Adrenal gland (tissue), 19 donors: ENCODE measurements at places on chromosomes 1 and 21. TPM values are rescaled to one million over a fixed set of nuclear protein-coding genes. Genes with fewer than 3 reads are reported as not detected.

Gene TRNAU1AP
- 22.9 TPM for polyA plus RNA-seq

Gene UTS2
- polyA plus RNA-seq, result 6.6 TPM

Gene SPATA46
- not detected for polyA plus RNA-seq

Gene PYHIN1
- 0.24 TPM for polyA plus RNA-seq

Gene DNM3
- polyA plus RNA-seq, result 12.6 TPM

Gene ANGPTL1
- 8.3 TPM for polyA plus RNA-seq

Gene RIIAD1
- 2.1 TPM for polyA plus RNA-seq

Gene SLC30A10
- 0.32 TPM for polyA plus RNA-seq

Gene ADGRL2
- polyA plus RNA-seq, result 24.2 TPM

Gene DESI2
- polyA plus RNA-seq, result 7.0 TPM

Gene MRPL20
- 175 TPM for polyA plus RNA-seq

Gene HES4
- polyA plus RNA-seq, result 29.8 TPM

Gene MTARC2
- 13.7 TPM for polyA plus RNA-seq

Gene HSD3B1
- 0.59 TPM for polyA plus RNA-seq

Gene LYPD8
- polyA plus RNA-seq, result not detected

Gene KCNQ4
- polyA plus RNA-seq, result 1.0 TPM

Gene IL6R
- 5.3 TPM for polyA plus RNA-seq

Gene HSPB7
- polyA plus RNA-seq, result 52.7 TPM

Gene AQP10
- not detected for polyA plus RNA-seq

Gene CACNA1S
- not detected for polyA plus RNA-seq

Gene TARBP1
- 79.7 TPM for polyA plus RNA-seq

Gene FOXD3
- polyA plus RNA-seq, result 0.11 TPM

Gene CTXND2
- polyA plus RNA-seq, result not detected

Gene OR2M3
- not detected for polyA plus RNA-seq

Gene DNASE2B
- polyA plus RNA-seq, result 0.10 TPM

Gene SV2A
- 11.1 TPM for polyA plus RNA-seq

Gene KIAA1614
- 0.18 TPM for polyA plus RNA-seq

Gene SERTAD4
- polyA plus RNA-seq, result 0.47 TPM

Gene KCNK1
- 1.7 TPM for polyA plus RNA-seq

Gene BNIPL
- 1.4 TPM for polyA plus RNA-seq

Gene ANXA9
- 0.40 TPM for polyA plus RNA-seq

Gene FMO2
- 14.0 TPM for polyA plus RNA-seq

Gene MFSD2A
- polyA plus RNA-seq, result 1.7 TPM

Gene FCAMR
- polyA plus RNA-seq, result not detected

Gene NBPF26
- polyA plus RNA-seq, result 4.2 TPM

Gene TEX38
- 0.54 TPM for polyA plus RNA-seq

Gene MSH4
- 0.32 TPM for polyA plus RNA-seq

Gene EXTL1
- polyA plus RNA-seq, result 0.31 TPM

Gene LAD1
- not detected for polyA plus RNA-seq

Gene PPFIA4
- 0.46 TPM for polyA plus RNA-seq

Gene DRAXIN
- polyA plus RNA-seq, result under 0.01 TPM

Gene OR2T12
- not detected for polyA plus RNA-seq

Gene LRRC40
- 5.8 TPM for polyA plus RNA-seq

Gene DIO1
- 0.03 TPM for polyA plus RNA-seq

Gene MPZ
- polyA plus RNA-seq, result 7.9 TPM

Gene TMEM50B
- polyA plus RNA-seq, result 122 TPM

Gene FAM177B
- 1.1 TPM for polyA plus RNA-seq

Gene HMCN1
- 1.3 TPM for polyA plus RNA-seq

Gene ZSWIM5
- polyA plus RNA-seq, result 25.8 TPM

Gene GSTM1
- 114 TPM for polyA plus RNA-seq

Gene C8B
- not detected for polyA plus RNA-seq

Gene AJAP1
- polyA plus RNA-seq, result 0.20 TPM

Gene S100A3
- 3.8 TPM for polyA plus RNA-seq

Gene TSTD1
- 109 TPM for polyA plus RNA-seq

Gene GPR157
- polyA plus RNA-seq, result 6.7 TPM

Gene HAO2
- 0.80 TPM for polyA plus RNA-seq

Gene ATAD3C
- polyA plus RNA-seq, result 1.2 TPM

Gene RPE65
- not detected for polyA plus RNA-seq
